ENCODE measurements at places on chromosomes 13 and 19.

DNA sequence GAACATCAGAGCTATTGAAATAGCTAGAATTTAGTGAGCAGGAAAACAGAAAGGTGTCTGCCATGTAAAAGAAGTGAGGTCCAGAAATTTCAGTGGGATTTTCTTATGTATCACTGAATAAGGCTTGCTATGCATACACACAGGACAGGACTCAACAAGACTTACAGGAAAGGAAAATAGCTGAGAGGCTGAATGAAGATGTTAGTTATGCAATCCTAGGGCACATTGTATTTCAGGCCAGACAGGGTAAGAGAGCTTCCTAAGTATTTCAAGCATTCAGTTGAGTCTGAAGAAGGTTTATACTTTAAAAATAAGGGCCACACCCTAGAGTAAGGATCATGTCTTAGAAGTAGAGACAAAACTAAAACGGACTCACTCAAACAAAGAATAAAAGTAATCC lies 419.9 kb upstream of the PRR20A start:
- DNase-seq = no peak

DNA sequence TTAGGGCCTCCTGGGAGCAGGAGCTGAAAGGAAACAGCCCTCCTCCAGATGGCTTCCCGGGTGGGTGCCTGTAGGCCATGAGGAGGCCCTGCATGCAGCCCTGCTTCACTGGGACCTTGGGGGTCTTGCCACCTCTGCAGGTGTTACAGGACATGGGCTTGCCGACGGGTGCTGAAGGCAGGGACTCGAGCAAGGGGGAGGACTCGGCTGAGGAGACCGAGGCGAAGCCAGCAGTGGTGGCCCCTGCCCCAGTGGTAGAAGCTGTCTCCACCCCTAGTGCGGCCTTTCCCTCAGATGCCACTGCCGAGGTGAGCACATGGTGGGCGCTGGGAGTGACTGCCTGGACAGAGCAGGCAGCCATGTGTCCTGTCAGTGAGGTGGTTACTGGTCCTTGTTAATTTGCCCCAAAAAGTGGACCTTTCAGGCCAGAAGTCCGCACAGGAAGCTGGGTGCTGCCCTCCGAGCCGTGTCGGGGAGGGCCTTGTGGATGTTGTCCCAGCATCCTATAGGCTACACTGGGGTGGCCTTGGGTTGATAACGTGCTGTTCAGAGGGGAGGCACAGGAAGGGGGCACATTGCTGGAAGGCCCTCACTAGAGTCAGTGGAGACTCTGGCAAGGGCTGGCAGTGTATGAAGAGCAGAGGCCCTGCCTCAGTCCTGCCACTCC lies 18.7 kb upstream of the QTRT1 start:
- no peak for DNase-seq

- DNase-seq = no peak
Measured at GRCh38 chr13:99124794-99125316, 75.8 kb upstream of the UBAC2 start.

DNA sequence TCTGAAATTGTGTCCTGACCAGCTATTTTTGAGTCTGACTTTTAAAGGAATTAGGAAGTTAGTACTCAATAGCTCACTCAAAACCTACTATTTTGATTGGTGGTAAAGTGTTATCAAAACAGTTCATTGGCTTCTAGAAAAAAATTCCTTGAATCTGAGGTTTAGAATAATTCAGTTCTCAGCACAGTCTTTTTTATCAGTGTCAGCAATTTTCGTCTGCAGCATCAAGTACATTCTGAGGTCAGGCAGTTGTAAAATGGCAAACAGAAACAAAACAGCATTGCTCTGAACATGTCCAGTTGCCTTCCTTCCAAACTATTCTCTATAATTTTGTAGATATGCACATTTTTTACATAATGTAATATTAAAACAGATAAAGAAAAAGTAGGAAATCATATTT lies 1644.1 kb downstream of the SLITRK5 start:
- DNase-seq = no peak
